ENCODE measurements at places on chromosomes 12 and 14.
A peak's percentile ranks its signal among the peaks of the same experiment; 100 is the strongest.

- no peak for DNase-seq
Measured at GRCh38 chr12:128872303-128872702, 19.0 kb downstream of the GLT1D1 start.

DNA sequence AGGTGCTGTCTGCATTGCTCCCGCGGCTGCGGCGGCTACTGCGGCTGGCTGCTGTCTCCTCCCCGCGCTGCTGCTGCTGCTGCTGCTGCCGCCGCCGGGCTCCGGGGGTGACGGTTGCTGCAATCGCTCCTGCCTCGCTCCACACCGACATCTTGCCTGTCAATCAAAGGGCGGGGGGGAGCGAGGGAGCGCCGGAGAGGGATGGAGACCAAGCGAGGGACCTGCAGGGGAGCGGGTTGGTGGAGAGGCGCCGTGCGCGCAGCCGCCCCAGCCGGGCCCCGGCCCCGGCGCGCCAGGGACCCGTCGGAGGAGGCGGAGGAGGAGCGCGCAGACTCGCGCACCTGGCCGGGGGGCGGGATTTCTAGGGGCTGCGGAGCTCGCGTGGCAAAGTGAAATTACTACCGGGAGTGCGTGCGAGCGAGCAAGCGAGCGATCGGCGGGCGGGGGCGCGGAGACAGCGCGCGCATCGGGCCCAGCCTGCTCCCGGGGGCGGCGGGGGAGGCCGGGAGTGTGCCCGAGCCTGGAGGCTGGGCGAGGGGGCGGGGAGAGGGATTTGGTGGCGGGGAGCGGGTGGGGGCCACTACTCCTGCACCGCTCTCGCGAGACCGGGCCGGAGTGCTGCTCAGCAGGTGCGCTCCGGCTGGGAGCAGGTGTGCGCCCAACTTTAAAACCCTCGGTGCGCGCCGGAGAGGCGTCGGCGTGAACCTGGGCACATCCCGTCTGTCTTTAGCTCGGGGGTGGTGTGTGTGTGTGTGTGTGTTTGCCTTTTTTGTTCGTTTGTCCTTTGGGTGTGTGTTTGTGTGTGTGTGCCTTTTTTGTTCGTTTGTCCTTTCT, at the start of gene KSR2:
Gene KSR2, minus strand, starts transcription at position 165 of the 834 bp plus-strand sequence. CDS start 735 bp downstream, outside the sequence.
- peak; percentile 47 for DNase-seq

DNA sequence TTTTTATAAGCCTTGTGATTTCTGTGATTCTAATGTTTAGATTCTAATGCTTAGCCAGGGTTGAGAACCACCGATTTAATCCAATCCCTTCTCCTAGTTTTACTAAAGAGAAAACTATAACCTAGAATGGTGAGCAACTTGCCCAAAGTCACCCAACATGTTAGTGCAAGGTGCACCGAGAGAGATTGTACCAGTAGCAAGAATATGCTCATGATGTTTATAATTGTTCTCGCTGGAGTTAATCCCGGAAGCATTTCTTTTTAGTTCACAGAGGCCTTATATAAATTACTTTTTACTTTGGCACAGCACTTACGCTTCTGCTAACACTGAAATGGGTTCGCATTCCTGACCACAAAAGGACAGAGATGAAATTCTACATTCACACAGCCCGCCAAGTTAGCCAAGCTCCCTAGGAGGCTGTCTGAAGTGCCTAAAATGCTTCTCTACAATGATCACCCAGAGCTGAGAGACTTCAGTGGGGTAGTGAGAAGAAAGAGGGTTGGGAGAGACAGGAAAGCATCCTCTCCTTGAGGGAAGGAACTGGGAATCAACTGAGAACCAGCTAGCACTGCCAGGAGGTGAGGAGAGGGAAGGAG, 579 bp upstream of the BLOC1S1 start:
- no peak for DNase-seq

GRCh38 chr12:55771736-55772135, 28.8 kb downstream of the GDF11 start:
- no peak for DNase-seq

GRCh38 chr12:69055280-69055679, 122.3 kb upstream of the CPM start:
- DNase-seq, result no peak

DNA sequence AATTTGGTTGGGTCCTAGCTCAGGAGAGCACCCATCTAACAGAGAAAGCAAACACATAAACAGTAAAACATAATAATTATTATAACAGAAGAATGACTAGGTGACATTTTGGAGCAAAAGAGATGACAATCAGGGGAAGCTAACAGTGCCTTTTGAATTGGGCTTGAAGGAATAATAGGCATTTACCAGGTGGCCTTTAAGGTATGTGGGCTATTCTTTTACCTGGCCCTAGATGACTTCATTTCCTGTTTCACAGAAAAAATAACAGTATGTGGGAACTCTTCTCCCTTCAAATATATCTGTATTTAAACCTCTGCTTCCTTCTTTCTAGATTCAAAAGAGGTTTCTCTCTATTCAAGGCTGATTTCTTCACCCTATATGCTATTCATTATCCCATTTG, 3.8 kb downstream of the IRAK4 start:
- DNase-seq, result no peak

GRCh38 chr12:60704171-60704914, 1108.5 kb downstream of the SLC16A7 start:
- no peak for DNase-seq

DNA sequence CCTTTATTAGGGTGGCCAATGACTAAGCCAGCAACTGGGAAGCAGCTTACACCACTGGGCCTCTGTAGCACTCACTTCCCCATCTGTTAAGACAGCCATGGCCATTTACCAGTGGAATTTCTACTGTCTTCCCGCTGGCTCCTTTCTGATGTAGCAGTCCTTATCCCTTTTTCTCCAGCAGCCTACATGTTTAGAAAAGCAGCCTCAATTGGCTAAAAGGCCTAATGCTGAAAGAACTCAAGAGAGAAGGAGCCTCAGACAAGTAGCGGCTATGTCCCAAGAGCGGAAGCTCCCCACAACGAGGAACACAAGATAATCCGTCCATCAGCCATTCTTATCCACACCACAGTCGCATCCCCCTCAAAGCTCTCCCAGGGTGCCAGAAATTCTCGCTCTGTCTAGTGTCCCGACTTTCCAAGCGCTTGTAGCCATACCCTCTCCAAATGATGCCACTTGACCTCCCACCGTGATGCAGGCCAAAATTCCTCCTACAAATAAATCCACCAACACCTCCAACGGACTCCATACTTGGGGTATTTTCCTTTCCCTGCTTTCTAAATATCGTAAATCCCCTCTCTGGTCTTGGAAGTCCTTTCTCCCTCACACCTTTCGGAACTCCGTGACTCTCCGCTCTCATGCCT, 624 bp downstream of the M6PR start:
- no peak for DNase-seq

DNA sequence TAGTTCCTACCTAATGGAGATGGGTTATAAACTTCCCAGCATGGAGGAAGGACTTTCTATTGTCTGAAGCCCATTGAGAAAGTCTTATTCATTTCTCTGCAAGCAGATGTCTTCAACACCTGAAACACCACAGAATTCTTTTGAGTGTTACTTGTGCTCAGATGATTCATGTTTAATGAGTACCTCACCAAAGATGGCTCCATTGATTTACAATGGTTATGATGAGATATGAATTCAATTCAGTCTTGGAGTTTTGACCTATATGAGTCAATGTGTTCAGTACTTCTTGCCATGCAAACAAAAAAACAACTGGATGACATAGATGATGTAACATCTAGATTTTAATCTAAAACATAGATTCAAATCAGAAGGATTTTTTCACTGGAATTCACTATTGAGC, 15.4 kb upstream of the PAWR start:
- DNase-seq, result no peak

DNA sequence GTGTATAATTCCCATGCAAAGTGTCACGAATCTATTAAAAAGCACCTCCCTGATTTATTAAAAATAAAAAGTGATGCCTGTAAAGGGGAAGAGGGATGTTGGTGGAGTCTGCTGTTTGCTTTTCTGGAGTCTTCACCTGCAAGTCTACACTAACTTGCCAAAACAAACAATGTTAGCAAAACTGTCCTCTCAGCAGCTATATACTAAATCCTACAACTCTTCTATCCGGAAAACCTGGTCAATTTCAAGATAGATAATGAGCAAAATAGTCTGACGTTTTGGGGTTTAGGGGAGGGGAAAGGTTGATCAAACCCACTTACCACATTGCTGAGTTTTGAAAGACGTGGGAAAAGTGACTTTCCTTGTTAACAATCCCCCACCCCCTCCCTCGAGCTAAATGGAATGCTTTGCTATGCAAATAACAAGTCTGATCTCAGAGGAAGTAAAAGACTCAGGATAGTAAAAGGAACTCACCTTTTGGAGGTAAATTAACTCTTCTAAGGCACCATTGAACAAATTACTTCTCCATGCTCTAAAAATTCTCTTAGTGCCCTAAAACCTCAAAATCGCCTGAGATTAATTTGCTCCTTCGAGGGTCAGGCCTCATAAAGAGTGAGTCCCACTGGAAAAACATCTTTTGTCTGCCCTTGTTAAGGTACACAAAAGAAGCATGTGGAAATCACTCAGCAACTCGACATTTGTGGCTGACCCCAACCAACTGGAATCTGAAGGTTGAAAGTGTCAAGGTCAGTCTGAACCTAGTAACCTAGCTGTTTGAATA, 13.5 kb downstream of the BMP4 start:
- no peak for DNase-seq

DNA sequence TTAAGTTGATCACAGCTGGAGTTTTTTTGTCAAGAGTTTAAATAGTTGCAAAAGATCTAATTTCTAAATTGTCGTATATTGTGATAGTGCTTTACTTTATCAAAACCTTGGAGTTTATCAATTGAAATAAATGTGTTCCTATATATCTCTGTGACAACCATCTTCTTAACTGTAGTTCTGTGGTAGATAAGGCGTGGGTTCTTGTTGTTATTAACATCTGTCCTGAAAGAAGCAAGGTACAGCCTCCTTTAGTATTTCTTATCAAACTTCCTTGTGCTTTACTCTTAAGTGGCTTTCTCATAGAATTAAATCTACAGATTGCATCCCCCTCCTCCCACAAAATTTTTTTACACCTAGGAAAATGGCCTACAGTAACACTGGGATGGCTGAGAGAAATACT, 7.3 kb downstream of the SCYL2 start:
- DNase-seq, result no peak

GRCh38 chr12:80627782-80628181, 79.7 kb upstream of the MYF6 start:
- no peak for DNase-seq

GRCh38 chr12:65821336-65821735, 2.9 kb upstream of the HMGA2 start:
- no peak for DNase-seq

GRCh38 chr12:44875417-44875953, 630 bp downstream of the NELL2 start:
- DNase-seq, result peak; percentile 40

DNA sequence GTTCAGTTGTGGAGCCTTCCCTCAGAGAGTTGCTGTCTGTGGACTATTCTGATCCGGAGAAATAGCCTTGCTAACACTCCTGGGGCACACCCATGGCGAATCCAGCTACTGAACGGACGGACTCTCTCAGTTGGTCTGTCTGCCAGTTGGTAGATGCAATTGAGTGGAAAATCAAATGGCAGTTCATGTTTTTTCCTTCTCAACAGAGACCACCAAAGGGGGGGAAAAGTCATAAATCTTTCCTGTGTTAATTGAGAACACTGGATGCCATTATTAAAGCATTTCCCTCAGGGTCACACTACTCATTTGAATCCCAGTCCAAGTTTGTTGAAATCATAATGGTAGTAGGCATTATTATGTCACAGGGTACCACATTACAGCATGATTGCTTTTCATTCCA, 354.3 kb upstream of the FAR2 start:
- DNase-seq, result no peak

DNA sequence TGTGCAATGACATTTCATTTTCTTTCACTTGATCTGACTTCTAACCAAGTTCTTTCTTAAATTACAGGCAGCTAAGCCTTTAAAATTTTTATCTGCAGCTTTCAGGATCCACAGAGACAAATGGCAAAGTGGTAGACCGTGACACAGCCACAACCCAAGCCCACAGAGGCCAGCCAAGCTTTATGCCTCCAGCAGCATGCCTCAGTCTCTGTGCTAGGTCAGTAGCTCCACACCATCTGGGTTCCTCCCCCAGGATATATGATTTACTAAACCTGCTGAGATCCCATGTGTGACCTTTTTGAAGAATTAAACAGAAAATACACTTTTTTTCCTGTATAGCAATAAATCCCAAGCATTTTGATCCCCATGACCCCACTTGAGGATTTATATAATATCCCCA, 290.4 kb upstream of the CAND1 start:
- no peak for DNase-seq

- no peak for DNase-seq
Measured at GRCh38 chr12:50110127-50110761, 1.8 kb upstream of the COX14 start.

GRCh38 chr12:47458279-47458678, 247.6 kb downstream of the RPAP3 start:
- DNase-seq, result no peak

- DNase-seq, result no peak
Measured at GRCh38 chr12:123571343-123571813, 13.0 kb upstream of the TMED2 start.

All from right forelimb (tissue), 1 donor.